ENCODE measurements at places on chromosomes 1 and 21.

DNA sequence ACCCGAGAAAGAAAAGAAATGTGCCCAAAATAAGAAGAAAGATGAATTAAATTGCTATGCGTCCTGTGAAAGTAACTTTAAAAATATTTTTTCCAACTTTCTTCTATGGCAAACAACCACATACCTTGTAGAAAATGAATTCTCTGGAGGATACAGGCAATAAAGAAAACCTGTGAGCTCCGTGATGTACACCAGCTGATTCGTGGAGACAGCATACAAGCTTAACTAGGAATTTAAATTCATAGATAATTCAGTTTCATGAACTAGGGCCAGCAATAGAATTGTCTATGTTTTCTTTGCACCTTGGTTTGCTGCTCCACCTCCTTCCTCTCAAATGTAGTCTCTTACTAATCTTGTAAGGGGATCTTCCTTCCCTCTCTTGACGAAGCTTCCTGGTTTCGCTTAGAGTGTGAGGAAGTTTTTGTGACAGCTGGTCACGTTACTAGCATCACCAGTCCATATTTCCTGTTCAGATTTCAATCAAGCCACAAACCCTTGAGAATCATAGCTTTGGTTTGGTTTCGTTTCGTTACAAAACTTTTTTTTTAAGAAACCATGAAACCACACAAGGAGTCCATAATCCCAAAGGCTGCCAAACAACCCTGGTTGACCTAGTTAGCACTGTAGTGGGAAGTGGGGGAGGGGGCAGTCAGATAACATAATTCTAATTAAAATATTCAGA lies 35.8 kb downstream of the GREM2 start:
- H3K4me1 ChIP-seq = no peaks in the 10 kb centered on the region
- DNase-seq = peak; percentile 2
- no peaks in the 10 kb centered on the region for H3K36me3 ChIP-seq
- no peaks in the 10 kb centered on the region for H3K27me3 ChIP-seq
- no peak overlapping the region for H3K27ac ChIP-seq

DNA sequence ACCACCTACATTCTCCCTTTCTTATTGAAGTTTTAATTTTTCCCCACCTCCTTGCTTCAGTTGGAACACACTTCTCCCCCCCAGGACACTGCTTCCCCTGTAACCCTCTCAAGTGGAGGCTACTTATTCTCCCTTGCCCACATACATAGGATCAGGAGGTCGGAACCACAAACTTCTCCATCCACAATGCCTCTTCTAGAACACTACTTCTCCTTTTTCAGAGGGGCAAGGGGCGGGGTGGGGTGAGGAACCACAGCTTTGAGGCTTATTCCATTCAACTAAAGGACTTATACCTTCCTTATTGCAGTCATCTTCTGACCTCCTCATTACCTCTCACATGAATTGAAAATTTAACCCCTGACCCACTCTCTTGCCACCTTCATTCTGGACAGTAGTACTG lies 81.3 kb downstream of the NEK7 start:
- H3K27me3 ChIP-seq = no peaks in the 10 kb centered on the region
- H3K36me3 ChIP-seq = peaks cover 4% of the 10 kb centered on the region
- H3K27ac ChIP-seq = no peak overlapping the region
- H3K4me3 ChIP-seq = no peak overlapping the region

- H3K27me3 ChIP-seq = no peaks in the 10 kb centered on the region
- H3K36me3 ChIP-seq = no peaks in the 10 kb centered on the region
- no peak overlapping the region for H3K27ac ChIP-seq
Observed at GRCh38 chr1:119318466-119319309, 49.9 kb upstream of the HAO2 start.

GRCh38 chr1:159208175-159208825 lies 3.6 kb downstream of the ACKR1 start:
- H3K36me3 ChIP-seq = no peaks in the 10 kb centered on the region
- no peak overlapping the region for H3K4me3 ChIP-seq
- peaks cover 3% of the 10 kb centered on the region for H3K4me1 ChIP-seq
- no peak overlapping the region for H3K27ac ChIP-seq
